ENCODE measurements at places on chromosomes 12 and 14.

DNA sequence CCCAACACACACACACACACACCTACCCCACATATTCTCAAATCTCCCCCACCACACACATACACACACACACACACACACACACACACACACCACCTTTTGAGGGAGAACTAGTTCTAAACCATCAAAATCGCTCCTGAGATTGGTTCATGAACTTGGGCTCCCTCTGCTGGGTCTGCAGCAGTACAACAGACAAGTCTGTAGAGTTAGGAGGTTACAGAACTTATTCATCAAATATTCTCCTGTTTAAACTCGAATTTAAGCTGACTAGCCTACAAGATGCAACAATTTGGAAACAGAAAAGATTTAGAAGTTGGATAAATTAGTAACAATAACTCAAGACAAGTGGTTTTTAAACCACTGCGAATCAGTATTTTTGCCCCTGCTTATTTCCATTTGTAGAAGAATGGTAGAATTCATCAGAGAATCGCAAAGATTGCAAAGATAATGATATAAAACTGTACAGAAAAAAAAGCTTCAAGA lies 136.4 kb upstream of the USP15 start:
- DNase-seq, result peak; percentile 63

GRCh38 chr12:30763053-30763452 lies 8.3 kb upstream of the CAPRIN2 start:
- no peak for DNase-seq

GRCh38 chr12:19886639-19887064 lies 447.4 kb downstream of the AEBP2 start:
- DNase-seq, result no peak

DNA sequence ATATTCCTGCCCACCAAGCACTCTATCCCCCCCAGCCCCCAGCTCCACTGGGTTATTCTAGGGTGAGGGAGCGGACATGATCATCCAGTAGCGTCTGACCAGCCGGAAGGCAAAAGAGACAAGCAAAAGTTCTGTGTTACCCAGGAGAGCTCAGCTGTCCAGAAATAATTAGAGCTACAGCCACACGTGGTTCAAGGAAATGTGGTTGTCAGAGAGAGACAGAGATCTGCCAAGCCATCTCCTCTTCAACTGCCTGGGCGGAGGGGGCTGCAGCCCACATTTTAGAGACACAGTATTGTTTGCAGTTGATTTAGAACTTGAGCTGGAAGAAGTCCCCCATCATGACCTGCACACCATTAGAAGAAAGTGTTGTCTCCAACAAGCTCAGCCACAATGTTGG lies 30.4 kb downstream of the DAO start:
- DNase-seq, result no peak

- DNase-seq, result no peak
Observed at GRCh38 chr14:97080991-97081390, 283.8 kb downstream of the VRK1 start.

DNA sequence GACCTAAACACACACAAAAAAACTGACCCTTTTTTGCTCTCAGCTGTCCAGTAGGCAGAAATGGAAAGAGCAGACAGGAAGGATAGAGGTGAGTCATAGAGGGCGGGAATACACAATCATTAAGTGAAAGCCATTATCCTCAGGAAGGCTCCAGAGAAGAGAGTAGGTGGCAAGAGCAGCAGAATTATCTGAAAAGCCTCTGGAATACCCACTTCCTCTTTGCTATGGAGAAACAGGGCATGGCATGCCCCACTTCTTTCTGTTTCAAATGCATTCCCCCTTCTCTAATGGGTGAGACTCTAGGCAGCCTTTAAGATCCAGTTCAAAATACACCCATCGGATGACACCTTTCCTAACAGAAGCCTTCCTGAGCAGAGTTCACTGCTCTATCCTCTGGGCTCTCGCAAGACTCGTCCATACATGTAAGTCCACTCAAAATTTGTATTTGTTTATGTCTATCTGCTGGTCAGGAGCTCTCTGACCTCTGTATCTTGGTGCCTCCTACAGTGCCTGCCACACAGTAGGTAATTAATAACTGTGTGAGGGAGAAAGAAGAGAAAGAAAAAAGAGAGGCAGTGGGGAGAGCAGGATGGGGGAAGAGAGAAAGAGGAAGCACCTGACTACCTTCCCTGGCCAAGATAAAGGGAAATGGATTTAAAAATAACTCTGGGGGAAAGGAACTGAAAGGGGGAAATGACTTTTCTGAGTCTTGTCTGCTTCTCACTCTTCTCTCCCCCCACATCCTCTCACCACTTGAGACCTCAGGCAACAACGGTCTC lies 8.5 kb downstream of the KLHL33 start:
- peak; percentile 74 for DNase-seq

- DNase-seq, result no peak
Observed at GRCh38 chr12:4447151-4447550, 1.5 kb upstream of the FGF6 start.

- peak; percentile 55 for DNase-seq
Observed at GRCh38 chr14:23160924-23161522, 22.4 kb downstream of the SLC7A8 start.

DNA sequence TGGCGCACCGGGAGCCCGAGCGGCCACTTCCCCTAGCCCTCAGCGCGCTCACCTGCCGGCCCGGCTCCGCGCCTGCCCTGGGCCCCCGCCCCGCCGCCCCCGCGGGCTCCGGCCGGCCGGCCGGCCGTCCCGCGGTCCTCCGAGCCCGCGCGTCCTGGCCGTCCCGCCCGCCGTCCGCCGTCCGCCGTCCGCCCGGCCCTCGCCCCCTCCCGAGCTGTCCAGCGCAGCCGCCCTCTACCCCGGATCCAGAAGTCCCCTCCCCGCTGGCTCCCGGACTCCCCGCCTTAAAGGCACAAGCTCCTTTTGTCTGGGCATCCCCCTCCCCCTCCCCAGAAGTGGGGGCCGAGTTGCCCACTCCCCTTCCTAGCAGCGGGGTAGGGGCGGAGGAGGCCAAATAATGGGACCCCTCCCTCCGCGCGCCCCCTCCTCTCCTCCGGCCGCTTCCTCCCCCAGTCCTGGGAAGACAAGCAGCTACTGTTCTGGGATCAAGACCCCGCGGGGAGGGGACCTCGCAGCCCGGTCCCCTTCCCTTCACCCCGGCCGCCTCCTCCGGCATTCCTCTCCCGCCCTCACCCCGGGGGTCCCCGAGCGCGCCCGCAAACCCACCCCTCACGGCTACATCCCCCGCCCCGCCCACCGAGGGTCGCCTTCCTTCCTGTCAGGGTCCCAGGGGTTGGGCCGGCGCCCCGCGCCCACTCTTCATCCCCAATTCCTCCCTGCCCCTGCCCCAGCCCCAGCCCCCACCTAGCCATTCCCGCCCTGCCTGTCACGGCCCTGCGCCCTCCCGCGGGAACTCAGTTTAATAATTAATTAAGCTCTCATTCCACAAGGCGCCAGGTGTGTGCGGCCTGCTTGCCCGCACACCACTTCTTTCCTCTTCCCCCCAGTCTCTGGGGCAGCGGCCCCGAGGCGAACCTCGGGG lies at the start of gene ADCY6:
ADCY6 (minus strand) TSS at position 236 of the 922 bp plus-strand sequence. CDS start 5,655 bp downstream, outside the sequence.
- DNase-seq, result peak; percentile 70

GRCh38 chr14:80792771-80793170 lies 148.8 kb downstream of the CEP128 start:
- DNase-seq, result no peak

DNA sequence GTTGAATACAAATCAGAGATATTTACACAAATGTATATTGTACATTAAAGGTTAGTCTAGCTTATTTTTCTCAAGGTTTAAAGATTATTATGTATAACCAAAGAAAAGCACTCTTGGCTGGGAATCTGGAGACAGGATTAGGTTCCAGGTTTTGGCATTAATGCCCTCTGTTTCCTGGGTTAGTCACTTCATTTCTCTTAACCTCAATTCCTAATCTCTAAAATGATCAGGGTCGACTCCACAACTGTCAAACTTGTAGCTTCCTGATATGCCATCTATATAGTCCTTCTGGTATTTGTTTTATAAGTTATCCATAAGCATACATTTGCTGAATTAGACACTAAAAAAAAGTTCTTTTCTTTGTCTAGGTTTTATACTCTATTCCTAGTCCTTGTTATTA lies 2.6 kb downstream of the ITPR2 start:
- peak; percentile 20 for DNase-seq

- DNase-seq, result no peak
Observed at GRCh38 chr12:122965321-122965751, 927 bp downstream of the ABCB9 start.

DNA sequence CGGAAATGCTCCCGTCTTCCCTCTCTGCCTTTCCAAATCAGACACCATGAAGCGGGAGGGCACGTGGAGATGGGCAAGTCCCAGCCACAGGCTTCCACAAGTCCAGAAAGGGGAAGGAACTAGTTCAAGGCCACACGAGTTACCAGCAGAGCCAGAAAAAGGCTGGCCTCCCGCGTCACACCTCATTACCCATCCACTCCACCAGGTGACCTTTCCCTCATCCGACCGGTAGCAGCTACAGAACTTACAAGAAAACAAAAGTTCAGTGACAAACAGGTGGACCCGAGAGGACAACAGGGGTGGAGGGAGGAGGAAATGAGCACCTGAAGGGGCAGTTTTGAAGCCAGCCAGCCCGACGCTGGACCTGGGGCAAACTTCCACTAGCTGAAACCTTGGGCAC lies 46.9 kb downstream of the CHGA start:
- DNase-seq, result no peak

DNA sequence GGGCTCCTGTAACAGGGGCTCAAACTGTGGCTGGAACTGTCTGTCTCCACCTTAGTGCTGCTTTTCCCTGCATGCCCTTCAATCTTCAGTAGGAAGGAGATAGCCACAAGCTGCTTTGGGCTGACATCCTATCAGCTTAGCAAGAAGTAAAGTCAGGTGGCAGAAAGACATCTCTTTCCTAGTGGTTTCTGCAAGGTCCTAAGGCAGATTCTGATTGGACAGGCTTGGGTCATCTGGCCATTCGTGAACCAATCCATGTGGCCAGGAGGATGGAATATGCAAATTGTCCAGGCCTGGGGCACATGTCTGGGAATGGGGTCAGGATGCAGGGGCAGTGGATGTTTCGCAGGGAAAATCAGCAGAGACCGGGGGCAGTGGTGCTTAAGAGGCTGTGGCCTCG lies 5.2 kb downstream of the RITA1 start:
- peak; percentile 60 for DNase-seq

DNA sequence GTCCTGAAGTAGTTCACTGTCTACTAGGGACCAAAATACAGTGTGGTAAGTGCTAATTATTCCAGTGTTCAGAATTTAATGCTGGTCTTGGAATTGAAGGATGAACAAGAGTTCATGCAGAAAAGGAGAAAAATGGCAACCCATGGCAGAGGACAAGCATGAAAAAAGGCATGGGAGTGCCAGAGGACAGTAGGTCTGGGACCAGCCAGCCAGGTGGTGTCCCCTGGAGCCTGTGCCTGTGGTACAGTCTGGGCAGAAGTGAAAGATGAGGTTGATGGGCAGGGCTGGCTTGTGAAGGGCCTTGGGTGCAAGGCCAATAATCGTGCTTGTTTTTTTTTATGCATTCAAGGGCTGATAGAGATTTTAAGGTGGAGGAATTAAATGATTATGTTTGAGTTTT lies 21.0 kb downstream of the C12orf75 start:
- no peak for DNase-seq

DNA sequence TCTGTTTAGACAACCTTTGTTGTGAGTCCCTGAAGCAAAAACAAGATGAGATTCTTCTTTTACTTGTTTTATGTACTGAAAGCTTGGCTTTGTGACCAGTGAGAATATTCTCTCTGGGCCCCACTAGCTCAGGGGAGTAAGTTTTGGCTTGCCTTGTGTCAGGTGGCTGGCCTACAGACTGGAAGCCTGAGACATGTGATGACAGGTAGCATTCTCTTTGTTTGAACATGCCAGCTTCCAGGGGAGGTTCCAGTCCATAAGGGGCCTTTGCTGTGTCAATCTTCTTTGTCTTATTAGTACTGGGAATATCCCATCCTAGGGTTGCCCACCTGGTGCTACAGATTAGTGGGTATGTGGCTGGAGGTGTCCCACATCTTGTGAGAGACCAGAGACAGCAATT lies 66.1 kb upstream of the FERMT2 start:
- no peak for DNase-seq

- peak; percentile 76 for DNase-seq
Observed at GRCh38 chr12:19125325-19125724, 4.2 kb upstream of the PLEKHA5 start.

GRCh38 chr12:30991466-30991865 lies 64.9 kb downstream of the TSPAN11 start:
- no peak for DNase-seq

DNA sequence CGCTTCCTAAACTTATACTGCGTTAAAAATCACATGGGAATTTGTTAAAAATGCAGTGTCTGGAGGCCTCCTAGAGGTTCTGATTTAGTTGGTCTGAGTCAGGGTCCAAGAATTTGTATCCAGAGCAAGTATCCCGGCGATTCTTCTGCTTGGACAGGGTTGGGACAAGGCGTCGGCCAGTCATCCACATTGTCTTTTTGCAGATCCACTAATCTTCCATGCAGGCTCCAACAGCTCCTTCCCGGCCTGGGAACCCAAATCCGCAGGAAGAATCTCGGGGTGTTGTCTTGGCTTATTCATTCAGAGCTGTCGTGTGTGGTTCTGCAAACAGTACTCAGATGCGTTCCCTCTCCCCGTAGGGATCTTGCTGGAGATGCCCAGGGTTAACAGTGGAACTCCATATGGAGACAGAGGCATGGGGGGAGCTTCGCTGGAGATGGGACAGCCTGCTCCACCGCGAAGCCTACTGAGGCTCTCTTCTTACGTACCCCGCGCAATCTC lies 25.3 kb downstream of the GPRC5D start:
- peak; percentile 64 for DNase-seq

DNA sequence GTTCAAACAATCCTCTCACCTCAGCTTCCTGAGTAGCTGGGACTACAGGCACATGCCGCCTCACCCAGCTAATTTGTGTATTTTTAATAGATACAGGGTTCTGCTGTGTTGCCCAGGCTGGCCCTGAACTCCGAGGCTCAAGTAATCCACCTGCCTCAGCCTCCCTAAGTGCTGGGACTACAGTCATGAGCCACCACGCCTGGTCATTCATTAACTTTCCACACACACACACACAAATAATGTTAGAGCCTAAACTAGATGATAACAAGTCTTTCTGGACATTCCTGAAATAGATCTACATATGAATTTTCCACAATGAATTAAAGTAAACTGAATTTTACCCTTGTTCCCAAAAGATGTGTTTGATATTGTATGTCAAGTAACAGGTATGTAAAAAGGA lies 776.0 kb downstream of the GALC start:
- no peak for DNase-seq

DNA sequence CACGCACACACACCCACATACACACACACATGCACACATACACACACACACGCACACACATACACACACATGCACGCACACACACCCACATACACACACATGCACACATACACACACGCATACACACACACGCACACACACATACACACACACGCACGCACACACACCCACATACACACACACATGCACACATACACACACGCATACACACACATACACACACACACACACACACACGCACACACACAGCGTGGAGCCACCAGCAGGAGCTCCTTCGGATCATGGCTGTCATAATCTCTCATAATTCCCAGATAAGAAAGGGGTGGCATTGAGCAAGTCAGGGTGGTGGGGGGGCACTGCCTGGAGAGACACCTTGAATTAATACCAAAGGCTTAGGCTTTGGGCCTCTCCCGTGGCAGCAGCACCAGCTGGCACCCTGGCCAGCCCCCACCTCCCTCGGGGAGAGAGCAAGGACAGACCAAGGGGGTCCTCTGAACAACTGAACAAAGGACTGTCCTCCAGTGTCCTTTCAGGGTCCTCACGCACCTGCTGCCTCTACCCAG lies 21.9 kb downstream of the ANO2 start:
- DNase-seq, result no peak

- DNase-seq, result no peak
Observed at GRCh38 chr12:47814539-47815170, 5.0 kb downstream of the HDAC7 start.

GRCh38 chr12:111123390-111123789 lies 203.0 kb upstream of the MYL2 start:
- DNase-seq, result no peak
